ENCODE measurements at places on chromosomes 5 and 9. TPM values are rescaled to one million over a fixed set of nuclear protein-coding genes. Genes with fewer than 3 reads are reported as not detected.
A peak's percentile ranks its signal among the peaks of the same experiment; 100 is the strongest.

- DNase-seq: no peak
These were observed 1.4 kb upstream of the CHSY3 start for GRCh38 chr5:129902816-129903215.

GRCh38 chr9:110671849-110672248 is 3.3 kb downstream of the MUSK start:
- no peak for DNase-seq

- DNase-seq: no peak
These were observed 330.4 kb upstream of the KLF4 start for GRCh38 chr9:107819772-107820565.

- DNase-seq: no peak
These were observed 360.6 kb downstream of the PTPRD start for GRCh38 chr9:10252174-10252573.

- no peak for DNase-seq
These were observed 17.3 kb downstream of the NAIF1 start for GRCh38 chr9:128049843-128050242.

DNA sequence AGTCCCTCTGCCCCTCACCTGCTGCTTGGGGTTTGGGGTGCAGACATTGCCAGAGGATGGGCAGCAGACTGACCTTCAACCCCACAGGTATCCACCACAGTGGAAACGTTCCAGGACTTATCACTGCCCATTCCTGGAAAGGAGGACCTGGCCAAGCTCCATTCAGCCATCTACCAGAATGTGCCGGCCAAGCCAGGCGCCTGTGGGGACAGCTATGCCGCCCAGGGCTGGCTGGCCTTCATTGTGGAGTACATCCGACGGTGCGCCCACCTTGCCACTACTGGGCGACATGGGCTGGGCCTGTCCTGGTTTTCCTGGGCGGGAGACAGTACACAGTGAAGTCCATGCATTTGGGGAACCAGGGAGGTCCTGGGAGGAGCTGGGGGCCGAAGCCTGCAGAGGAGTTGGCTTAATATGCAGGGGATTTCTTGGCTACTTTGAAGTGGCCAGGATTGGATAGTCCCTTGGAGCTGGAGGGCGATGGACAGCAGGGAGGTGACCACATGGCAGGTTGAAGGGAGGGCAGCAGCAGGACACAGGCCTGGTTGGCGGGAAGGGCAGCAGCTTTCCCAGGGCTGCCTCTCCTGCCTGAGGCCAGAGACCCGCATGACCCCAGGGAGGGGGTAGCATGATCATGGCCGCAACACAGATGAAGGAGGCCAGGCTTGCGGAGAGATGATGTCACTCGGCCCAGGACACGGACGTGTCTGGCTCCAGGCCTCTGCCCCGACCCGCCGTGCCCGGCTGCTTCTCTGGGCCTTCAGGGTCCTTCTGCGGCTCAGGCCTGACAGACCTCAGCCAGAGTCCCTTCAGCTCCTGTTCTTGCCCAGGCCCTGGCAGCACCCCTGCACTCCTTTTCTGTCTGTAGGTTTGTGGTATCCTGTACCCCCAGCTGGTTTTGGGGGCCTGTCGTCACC is 34.6 kb downstream of the USP20 start:
- DNase-seq: no peak

PCDHA9 gene
- total RNA-seq: not detected

FST gene
- 0.34 TPM for total RNA-seq

DNA sequence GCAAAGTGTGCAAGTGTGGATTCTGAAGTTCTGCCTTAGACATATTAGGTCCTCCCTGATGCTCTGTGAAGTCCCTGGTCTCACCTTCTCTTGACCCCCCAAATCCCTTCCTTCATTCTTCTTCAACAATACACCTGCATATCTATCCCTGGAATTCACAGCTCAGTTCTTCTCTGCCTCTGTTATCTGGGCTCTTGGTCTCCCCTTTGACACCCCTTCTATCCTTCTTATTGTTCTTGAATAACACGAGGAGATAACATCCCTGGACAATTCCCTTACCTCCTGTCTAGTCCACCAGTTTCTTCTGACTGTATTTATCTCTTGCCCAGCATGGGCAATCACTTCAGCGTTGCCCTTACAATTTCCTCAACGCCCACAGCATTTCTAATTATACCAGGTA is 104.8 kb upstream of the ATG10 start:
- DNase-seq: no peak

DNA sequence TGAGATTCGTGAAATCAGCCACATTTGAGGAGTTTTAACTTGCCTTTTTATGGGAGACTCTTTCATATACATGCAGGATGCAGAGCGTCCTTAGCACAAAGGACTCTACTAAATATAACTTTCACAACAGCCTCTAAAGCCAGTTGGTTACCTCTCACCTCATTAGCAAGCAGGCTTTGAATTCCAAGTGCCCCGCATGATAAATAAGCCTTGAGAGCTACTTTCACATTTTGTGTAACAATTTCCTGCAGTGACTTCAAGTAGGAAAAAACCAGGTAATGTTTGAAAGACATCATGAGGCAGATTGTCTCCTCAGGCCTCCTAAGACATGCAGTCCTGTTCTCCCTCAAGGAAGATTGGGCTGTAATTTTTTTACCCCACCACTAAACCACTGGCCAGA is 50.5 kb downstream of the RALGPS1 start:
- DNase-seq: no peak

GRCh38 chr9:27722866-27723265 is 149.6 kb upstream of the C9orf72 start:
- no peak for DNase-seq

DNA sequence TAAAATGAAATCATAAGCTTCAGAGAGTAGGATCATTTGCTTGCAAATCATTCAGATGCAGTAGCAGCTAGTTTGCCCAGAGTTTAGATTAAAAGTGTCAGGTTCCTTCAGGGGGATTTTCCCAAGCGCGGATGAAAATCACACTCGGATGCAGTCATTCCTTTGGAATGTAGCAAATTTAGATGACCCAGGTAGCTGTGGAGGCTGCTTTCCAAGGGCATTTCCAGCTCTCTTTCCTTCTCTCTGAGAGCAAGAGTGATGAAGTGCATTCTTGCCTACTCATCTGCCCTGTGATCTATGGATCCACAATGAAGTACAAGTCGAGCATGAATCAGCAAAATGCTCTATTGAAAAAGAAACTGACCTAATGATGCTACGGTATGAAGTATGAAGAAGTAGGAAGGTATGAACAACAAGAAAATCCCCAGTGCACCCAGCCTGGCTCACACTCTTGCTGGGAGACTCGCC is 200.2 kb downstream of the PLK2 start:
- peak; percentile 10 for DNase-seq

- no peak for DNase-seq
These were observed 5.8 kb upstream of the TRIM41 start for GRCh38 chr5:181217111-181217802.
